Stimulated activated CD4-positive, alpha-beta T cell treated with anti-CD3 and anti-CD28 coated beads, Interleukin-1b, Interleukin-23, amount 100 ng/mL, for 1 hour (primary cell): ENCODE measurements at places on chromosomes 3 and 15.

GRCh38 chr3:139323146-139323545 is 20.7 kb upstream of the MRPS22 start:
- no peak for DNase-seq

GRCh38 chr3:134937256-134938028 is 142.4 kb downstream of the EPHB1 start:
- no peak for DNase-seq

DNA sequence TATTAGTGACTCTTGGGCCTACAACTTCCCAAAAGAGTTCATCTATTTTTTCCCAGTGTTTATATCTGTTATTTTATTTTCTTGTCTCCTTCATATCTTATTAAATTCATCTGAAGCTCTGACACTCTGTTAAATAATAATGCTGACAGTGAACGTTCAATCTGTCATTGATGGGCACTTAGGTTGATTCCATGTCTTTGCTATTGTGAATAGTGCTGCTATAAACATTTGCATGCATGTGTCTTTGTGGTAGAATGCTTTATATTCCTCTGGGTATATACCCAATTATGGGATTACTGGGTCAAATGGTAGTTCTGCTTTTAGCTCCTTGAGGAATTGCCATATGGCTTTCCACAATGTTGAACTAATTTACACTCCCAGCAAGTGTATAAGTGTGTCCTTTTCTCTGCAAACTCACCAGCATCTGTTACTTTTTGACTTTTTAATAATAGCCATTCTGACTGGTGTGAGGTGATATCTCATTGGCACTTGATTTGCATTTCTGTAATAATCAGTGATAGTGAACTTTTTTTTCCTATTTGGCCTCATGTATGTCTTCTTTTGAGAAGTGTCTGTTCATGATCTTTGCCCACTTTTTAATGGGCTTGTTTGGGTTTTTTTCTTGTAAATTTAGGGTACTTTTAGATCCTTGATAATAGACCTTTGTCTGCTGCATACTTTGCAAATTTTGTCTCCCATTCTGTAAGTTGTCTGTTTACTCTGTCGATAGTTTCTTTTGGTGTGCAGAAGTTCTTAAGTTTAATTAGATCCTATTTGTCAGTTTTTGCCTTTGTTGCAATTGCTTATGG is 122.5 kb downstream of the LEKR1 start:
- DNase-seq, result no peak

- no peak for DNase-seq
Measured at GRCh38 chr15:69921626-69922619, 175.8 kb downstream of the TLE3 start.

DNA sequence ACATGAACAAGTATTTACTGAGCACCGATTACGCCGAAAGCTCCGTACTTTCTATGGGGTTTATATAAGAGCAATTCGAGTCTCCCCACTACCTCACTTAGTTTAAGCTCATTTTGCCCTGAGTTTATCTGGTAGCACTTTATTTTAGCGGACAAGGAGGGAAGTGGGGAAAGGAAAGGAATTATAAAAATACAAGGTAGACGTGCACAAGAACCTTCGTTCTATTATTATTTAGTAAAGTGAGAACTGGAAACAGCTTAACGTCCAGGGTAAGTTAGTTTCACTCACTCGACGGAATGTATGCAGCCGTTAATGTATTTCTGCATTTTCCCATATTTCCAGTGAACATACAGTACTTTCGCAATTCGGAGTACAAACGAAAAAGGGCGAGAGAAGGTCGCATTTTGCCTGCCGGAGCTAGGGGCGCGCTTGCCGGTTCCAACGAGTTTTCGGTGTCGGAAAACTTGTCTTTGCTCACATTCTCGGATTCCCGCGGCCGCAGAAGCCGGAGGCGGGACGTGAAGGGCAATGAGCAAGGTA is 1.2 kb upstream of the STT3B start:
- no peak for DNase-seq

- peak; percentile 19 for DNase-seq
Measured at GRCh38 chr15:101250873-101251829, 697 bp downstream of the CHSY1 start.

GRCh38 chr3:117630469-117630868 is 920.9 kb downstream of the TUSC7 start:
- no peak for DNase-seq

DNA sequence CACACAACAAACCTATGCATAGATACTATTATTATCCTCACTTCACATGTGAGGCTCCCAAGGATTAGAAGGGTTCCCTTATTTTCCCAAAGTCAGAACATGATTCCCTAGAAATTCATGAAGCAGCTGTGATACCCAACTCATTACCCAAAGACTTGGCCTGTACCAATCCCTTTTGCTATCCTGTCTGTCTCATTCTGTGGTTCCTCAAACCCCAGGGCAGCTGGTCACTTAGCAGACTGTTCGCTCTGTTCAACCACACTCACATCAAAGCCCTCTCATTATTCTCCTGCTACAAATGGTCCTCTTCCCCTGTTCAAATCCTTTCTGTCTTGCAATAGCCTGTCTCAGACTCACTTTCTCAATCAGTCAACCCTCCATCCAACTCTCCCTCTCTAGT is 154.3 kb upstream of the TRIM42 start:
- no peak for DNase-seq

DNA sequence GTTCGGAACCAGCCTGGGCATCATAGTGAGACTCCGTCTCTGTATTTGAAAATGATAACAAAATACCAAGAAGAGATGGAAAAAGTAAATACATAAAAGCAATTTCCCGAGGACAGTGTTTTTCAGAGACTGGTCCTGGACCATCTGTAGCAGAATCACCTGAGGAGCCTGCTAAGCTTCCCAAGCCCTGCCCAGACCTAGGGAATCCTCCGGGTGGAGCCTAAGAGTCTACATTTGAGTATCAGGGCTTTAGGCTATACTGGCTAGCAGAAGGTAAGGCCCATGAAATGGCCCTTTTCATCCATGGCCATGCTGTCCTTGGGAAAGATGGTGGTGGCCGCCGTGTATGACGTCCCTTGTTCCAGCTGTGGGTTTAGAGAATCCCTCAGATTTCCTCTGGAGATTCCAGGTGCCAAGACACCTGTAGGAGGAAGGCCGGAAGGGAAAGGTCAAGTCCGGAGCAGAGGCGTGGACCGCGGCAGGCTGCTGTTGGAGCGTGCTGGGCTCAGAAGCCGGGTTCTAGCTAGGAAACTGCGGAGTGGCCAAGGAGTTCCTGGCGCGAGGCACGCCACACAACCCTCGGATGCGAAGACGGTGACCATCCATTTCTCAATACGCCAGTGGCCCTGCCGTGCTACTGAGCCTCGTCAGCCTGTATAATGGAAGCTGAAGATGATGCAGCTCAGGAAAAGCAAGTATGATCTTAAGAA is 50.9 kb downstream of the TMEM44 start:
- DNase-seq, result no peak

DNA sequence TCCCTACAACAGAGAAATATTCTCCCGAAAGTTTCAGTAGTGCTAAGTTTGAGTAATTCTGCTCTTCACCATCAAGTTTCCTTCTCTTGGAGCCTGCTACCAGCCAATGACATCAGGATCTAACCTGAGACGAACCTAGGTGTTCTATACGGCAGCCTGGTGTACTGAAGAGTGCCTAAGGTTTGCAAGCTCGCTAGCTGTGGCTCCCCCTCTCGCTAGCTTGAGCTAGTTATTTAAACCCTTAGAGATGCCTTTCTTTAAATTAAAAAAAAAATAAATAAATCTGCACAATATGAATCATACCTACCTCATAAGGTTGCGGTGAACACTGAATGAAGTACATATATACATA is 1.4 kb upstream of the COL8A1 start:
- DNase-seq, result no peak

DNA sequence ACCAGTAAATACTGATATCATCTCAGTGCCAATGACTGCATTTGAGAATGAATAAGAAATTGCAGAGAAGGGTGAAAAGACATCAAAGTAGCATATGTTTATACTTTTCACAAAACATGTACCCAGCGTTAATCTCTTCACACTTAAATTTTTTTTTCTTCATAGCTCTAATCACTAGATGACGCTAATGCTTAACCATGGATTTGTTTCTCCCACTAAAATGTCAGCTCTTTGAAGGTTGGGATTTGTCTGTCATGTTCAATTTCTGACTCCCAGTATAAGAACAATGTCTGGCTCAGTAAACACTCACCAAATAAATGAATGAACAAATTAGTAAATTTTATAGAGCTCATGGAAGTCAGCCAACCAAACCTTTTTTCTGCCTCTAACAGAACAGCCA is 78.3 kb upstream of the LMCD1 start:
- DNase-seq, result no peak

DNA sequence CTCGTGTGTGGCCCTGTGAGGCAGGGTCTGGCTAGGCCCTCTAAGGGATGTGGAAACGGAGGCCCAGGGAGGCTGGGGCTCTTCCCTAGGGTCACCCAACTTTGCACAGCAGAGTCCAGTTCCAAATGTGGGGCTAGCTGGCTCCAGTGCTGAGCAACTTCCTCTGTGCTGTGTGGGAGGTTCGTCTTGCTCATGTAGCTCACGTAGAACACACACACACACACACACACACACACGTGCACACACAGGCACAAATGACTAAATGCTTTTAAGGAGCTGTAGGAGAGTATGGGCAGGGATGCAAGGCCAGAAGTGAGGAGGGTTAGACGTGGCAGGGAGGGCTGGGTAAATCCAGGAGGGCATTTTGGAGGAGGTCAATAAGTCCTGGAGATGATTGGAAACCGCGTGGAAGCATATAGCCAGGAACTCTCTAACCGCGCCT is 213.8 kb downstream of the RPLP1 start:
- no peak for DNase-seq

- DNase-seq, result no peak
Measured at GRCh38 chr15:76162784-76163456, 103.1 kb downstream of the TMEM266 start.

GRCh38 chr3:107520535-107520934 is 2.2 kb upstream of the BBX start:
- DNase-seq, result no peak

DNA sequence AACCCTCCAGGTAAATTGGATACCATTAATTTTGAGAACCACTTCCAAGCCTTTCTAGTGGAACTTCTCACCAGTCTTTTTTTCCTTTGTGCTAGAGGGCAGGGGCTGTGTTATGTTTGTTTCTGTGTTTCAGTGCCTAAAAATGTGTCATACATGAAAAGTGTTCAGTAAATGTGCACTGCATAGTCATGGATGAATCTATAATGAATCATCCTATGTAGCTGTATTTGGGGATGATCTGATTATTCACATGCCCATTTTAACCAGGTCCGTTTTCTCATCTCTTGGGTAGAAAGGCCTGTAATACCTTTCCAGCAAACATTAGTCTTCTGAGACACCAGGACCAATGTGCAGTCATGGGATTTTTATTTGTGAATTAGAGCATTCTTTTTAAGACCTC is 583.0 kb upstream of the GOLIM4 start:
- no peak for DNase-seq

- DNase-seq, result no peak
Measured at GRCh38 chr3:84904816-84905555, 53.8 kb upstream of the CADM2 start.

- DNase-seq, result no peak
Measured at GRCh38 chr15:71052356-71052755, 62.9 kb upstream of the THSD4 start.

DNA sequence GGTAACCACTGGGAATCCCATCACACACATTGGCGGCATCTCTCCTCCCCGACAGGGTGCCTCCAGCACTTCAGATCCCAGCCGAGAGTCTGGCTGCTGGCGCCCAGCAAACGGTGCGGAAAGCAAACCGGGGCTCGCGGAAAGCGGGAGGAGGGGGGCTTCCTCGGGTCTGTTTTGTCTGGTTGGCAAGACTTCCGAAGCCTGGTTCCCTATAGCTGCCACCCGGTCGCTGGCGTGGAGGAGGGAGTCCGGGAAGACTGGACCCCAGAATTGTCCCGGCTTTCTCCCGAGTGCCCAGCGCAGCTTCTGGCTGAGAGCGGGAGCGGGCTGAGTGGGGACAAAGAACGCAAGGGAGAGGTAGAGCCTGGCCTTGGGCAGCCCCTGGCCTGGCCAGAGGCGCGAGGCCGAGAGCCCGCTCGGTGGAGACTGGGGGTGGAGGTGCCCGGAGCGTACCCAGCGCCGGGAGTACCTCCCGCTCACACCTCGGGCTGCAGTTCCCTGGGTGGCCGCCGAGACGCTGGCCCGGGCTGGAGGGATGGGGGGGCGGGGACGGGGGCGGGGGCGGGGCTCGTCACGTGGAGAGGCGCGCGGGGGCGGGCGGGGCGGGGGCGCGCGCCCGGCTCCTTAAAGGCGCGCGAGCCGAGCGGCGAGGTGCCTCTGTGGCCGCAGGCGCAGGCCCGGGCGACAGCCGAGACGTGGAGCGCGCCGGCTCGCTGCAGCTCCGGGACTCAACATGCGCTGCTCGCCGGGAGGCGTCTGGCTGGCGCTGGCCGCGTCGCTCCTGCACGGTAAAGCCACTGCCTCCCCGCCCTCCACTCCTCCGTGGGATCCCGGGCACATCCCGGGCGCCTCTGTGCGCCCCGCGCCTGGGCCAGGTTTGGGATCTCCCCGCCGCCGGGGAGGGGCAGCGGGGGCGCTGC is at the start of gene CHRNA7:
Gene CHRNA7 (plus strand): TSS at position 654 of the 920 bp plus-strand sequence. CDS start 80 bp downstream, at position 734.
- DNase-seq, result no peak

DNA sequence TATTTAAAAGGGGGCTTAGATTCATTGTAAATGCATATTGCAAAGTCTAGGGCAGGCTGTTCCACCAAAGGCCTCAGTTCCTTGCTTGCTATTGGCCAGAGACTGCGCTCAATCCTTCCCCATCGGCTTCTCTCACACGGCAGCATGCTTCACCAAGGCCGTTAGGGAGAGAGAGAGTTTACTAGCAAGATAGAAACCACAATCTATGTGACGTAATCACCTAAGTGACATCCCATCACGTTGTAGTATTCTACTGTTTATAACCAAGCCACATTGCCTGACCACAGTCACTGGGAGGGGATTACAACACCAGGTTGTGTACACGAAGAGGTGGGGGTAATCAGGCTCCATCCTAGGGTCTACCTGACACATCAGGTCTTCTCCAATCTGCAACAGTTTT is 16.0 kb upstream of the NPAP1 start:
- DNase-seq, result no peak

GRCh38 chr3:124617177-124617576 is 113.1 kb upstream of the UMPS start:
- no peak for DNase-seq

GRCh38 chr3:89340408-89340807 is 233.0 kb downstream of the EPHA3 start:
- DNase-seq, result no peak

GRCh38 chr3:128940252-128940651 is 53.6 kb downstream of the CFAP92 start:
- no peak for DNase-seq

DNA sequence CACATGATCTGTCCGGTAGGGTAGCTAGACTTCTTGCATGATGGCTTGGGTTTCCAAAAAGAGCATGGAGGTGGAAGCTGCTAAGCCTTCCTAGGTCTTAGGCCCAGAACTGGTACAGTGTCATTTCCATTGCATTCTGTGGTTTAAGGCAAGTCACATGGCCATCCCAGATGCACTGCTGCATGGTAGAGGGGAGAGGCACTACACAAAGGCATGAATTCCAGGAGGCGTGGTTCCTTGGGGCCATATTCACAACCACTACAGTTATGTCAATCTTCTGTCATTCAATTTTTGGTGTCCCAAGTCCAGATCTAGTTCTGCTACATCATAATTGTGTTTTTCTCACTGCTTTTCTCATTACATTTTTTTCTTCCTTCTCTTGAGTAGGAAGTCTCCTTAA is 122.2 kb upstream of the CHRM5 start:
- no peak for DNase-seq
